T-helper 17 cell (primary cell): ENCODE measurements at places on chromosomes 5 and 9.
A peak's percentile ranks its signal among the peaks of the same experiment; 100 is the strongest.

DNA sequence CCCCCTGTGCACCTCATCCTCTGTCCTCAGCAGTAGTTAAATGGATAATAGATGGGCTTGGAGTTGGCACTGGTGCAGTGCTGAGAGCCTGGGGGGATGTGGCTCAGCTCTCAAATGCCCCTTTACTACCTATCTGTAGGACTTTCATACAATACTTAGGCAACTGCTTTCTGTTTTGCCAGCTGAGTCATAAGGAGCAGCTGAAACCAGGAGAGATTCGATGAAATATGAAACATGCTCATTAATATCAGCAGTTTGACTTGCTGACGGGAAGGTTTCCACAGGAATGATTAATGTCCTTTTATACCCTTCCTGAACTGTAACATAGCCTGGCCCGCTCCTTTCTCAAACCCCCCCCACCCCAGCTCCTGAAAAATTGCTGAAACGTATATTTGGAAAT is 142.6 kb downstream of the SAXO1 start:
- DNase-seq = no peak

DNA sequence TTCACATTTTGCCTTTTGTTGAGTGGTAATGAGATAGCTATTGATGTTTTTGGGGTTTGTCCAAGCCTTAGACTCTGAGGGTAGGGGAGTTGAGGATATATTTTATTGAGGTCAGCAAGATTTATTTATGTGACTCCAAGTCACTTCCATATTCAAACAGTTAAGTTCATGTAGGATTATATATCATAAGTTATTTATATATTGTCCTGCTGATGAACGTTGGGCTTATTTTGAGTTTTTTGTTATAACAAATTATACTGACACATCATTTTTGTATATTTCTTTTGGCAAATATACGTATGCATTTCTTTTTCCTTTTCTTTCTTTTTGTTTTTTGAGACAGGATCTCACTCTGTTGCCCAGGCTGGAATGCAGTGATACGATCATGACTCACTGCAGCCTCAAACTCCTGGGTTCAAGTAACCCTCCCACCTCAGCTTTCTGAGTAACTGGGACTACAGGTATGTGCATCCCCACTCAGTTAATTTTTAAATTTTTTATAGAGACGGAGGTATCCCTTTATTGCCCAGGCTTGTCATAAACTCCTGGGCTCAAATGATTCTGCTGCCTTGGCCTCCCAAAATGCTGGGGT is 23.5 kb upstream of the IL12B start:
- DNase-seq = no peak

- no peak for DNase-seq
Measured at GRCh38 chr5:40734986-40735385, 20.8 kb downstream of the TTC33 start.

DNA sequence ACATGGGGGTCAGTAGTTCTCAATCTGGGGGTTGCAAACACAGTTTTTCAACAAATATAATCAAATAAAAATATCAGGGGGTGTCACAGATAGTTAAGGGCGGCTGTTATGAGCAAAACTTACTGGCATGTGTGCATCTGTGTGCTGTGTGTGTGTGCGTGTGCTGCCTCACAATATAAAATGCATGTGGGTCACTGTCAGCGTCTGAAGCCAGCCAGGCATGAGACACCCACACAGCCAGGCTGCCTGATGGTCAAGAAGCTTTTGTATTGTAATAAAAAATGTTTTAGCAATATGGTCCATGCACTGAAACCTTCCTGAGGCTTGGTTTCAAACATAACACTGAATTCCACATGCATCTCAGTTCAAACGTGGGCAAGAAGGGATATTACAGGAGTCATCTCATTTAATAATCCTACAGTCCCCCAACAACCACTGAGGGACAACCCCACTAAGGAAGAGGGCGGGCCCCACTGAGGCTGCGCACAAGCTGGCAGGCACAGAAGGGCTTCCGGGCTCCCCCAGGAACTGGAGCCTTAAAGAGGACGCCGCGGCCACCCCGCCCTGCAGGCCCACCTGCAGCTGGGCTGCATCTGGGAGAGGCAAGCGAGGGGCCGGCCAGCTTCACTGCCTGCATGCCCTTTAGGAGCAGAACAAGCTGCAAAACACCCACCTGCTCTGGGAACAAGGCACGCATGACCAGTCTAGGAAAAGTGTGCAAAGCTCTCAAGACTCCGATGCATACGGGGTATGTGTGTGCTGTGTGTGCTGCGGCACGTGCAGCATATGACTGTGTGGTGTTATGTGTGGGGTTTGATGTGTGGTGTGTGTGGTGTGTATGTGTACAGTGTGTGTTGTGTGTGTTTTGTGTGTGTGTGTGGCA is 14.1 kb downstream of the SEMA4D start:
- DNase-seq = peak; percentile 63

- DNase-seq = no peak
Measured at GRCh38 chr5:31068287-31068686, 125.2 kb upstream of the CDH6 start.

DNA sequence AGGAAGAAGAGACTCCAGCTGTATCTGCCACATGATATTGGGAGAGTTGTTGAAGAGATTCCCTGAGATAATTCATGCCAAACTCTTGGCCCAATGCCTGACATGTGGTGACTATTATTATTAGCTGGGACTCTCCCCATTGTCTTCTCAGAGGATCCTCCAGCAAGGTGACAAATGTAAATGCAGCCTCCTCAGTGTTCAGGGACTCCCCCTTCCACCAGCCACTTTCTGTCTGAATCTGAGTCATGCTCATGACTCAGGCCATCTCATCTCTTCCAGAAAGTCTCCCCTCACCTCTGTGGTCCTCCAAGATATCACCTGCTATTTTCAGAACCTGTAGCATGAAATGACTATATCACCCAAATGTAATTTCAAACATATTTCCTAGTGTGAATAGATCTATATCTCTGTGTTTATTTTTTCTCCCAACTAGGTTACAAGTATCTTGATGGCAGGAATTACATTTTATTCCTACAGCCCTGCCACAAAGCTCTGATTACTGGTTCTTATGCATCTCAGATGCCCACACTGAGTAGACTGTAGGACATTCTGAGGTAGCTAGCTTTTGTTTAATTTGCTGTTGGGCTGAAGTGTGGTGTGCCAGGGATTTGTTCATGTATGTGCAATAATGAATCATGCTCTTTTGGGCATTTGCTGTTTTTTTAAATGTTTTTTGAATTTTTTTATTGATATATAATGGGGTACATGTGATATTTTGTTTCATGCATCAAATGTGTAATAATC is 126.6 kb upstream of the IL12B start:
- DNase-seq = no peak

DNA sequence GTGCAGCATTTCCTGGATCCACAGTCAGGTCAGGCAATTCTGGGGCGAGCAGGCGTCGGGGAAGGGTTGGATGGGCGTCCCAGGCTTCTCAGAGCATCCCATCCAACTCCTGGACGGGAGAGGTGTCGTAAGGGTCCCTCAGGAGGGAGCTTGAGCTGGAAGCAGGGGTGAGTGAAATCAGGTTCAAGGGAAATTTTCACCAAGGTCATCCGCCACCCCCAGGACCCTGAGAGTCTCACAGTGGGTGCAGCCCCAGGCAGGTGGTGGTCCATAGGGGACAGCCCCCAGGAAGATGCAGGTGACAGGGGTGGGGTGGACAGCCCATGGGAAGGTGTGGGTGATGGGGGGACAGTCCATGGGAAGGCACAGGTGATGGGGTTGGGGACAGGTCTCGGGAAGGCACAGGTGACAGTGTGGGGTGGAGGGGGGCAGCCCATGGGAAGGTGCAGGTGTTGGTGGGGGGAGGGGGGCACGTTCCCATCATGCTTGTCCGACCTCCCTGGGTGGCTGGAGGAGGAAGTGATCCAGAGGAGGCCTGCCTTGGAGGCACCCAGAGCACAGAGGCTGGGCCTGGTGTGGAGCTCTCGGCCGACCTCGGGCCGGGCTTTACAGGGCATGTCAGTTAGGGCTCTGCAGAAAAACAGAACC is 48.9 kb downstream of the AHRR start:
- DNase-seq = no peak

DNA sequence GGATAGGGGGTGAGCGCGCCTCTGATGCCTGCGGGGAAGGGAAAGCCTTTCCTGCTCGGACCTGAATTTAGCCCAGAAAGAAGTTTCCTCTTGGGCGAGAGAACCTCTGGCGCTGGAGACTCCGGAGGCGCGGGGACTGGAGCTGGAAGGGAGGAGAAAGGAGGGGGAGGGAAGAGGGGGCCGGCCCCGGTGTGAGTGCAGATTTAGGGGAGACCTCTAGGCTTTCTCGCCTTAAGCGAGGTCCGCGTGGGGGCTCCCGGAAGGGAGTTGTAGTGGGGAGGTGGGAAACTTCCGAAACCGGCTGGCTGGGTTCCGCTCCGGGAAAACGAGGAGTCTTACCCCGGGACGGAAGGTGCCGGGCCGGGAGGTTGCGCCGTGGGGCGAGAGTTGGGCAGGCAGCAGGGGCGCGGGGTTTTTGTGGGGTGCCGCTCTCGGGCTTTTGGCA is 1.3 kb downstream of the PCSK5 start:
- DNase-seq = no peak

DNA sequence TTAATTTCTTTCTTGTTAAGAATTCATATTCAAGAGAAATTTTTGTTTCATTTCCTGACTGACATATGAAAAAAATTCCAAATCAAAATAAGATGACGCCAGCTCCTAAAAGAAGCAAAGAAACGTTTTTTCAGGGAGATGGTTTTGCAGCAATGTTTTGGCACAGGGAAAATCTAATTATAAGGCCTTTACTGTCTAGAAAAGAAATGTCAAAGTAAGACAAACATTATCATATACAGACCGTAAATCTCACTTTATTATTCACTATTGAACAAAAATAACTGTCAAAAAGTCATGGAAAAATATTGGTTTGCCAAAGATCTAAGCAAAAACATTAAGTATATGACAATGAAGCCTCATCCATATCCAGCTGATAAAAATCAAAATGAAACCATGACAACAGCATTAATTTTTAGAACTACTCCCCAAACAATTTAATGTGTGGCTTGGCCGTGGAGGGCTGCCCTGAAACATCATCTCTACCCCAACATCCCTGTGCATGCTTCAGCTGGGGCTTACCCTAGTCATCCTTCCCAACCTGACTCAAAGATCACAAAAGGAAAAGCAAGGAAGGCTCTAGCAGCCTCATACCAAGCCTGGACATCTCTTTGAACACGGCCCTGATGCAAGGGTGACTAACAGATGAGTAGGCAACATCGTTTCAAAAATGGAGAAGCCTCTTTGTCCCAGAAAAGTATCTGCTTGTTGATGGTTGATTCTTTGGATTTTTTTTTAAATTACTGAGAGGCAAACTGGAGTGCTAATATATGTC is 95.6 kb downstream of the ARSB start:
- DNase-seq = no peak

GRCh38 chr9:116661037-116661954 is 25.8 kb upstream of the TRIM32 start:
- no peak for DNase-seq

GRCh38 chr5:36438765-36439561 is 137.3 kb upstream of the RANBP3L start:
- DNase-seq = no peak

GRCh38 chr5:158060212-158060611 is 201.3 kb upstream of the CLINT1 start:
- no peak for DNase-seq

- no peak for DNase-seq
Measured at GRCh38 chr5:27598576-27598975, 560.2 kb upstream of the CDH9 start.

GRCh38 chr5:66080664-66081063 is 63.4 kb upstream of the SREK1 start:
- DNase-seq = no peak

- no peak for DNase-seq
Measured at GRCh38 chr5:83731638-83732037, 11.0 kb upstream of the HAPLN1 start.

GRCh38 chr5:38660194-38660668 is 103.8 kb upstream of the LIFR start:
- DNase-seq = no peak

GRCh38 chr5:142439207-142439860 is 114.5 kb upstream of the SPRY4 start:
- DNase-seq = no peak

DNA sequence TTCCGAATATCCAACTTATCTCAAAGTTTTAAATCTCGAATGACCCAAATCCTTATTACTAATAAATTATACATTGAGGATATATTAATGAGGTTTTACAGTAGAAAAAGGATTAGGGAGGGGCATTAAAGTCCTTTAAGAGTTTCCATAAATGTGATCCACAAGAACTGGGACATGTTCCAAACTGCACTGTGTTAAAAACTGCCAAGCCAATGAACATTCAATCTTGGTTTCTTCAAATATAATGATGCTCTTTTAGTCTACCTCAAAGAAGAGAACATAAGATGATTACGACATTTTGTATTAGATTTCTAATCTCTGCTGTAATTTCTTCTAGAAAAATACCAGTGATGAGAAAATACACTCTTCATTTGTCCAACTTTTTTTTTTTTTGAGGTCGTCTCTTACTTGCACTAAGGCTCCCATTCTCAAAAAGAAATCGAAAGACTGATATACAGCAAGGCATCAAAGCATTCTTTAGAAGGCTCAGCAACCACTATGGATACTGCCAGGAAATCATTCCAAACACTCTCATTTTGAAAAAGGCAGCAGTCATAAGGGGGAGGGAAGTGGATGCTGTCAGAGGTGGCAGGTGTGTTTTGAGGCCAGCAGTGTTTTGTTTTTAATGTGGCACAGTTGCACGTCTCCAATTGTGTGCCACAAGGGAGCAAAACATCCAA is 1.7 kb downstream of the PTAR1 start:
- no peak for DNase-seq

DNA sequence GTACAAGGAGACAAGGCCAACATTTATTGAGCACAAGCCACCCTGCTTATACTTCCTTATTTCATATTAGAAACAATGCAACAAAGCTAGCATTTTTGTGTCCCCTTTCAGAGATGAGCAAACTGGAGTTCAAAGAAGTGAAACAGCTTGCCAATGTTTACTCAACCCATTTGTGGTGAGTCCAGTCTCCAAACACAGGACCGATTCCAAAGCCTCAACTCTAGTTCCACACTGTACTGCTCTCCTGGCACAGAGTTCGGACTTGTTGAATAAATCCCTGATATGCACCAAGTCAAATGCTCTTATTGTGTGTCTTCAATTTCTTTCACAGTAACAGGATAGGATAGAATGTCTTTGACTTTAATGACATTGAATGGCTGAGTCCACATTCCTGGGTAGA is 604.8 kb upstream of the BRINP1 start:
- DNase-seq = no peak

DNA sequence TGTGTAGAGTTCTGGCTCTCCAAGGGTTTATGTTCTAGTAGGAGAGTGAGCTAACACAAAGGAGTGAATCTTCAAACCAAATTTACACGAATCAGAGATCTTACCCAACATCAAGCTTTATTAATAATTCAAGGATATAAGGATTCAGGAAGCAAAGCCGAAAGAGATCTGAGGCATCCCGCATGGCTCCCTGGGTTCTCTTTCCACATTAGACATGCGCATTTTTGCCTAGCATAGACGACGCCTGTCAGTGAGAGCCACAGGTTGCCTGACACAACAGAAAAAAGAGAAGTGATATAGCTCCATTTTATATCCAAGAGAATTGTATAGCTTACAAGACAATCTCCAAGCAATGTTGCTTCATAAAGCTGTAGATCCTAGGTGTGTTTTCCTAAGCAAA is 52.6 kb downstream of the ESM1 start:
- no peak for DNase-seq
